ENCODE measurements at places on chromosomes 4 and X. TPM values are rescaled to one million over a fixed set of nuclear protein-coding genes. Genes with fewer than 3 reads are reported as not detected.

GRCh38 chrX:38919202-38919601 lies 117.9 kb downstream of the MID1IP1 start:
- H3K36me3 ChIP-seq: no peaks in the 10 kb centered on the region
- H3K27me3 ChIP-seq: no peaks in the 10 kb centered on the region
- H3K4me3 ChIP-seq: no peak overlapping the region

DNA sequence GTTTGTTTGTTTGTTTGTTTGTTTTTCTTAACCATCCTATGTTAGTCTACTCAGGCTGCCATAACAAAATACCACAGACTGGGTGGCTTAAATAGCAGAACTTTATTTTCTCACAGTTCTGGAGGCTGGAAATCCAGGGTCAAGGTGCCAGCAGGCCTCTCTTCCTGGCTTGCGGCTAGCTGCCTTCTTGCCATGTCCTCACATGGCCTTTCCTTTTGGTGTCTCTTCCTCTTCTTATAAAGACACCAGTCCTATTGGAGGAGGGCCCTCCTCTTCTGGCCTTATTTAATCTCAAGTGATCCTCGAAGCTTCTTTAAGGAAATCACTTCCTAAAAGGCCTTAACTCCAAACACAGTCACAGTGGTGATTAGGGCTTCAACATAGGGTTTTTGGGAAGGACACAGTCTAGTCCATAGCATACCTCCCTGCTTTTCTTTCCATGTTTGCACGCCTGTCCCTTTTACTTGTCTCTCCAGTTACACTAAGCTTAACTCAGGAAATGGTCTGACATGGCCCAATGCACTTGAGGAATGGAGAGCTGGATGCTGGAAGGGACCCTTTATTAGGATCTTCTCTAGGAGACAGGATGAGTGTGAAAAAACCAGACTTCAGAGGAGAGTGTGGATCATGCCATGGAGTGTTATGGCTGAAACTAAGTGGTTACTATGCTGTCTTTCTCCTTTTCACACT lies 36.0 kb upstream of the MGST2 start:
- H3K27ac ChIP-seq: no peak overlapping the region
- H3K27me3 ChIP-seq: peaks cover 11% of the 10 kb centered on the region
- DNase-seq: no peak

- no peaks in the 10 kb centered on the region for H3K36me3 ChIP-seq
- H3K4me3 ChIP-seq: no peak overlapping the region
- no peaks in the 10 kb centered on the region for H3K27me3 ChIP-seq
These were observed 391.0 kb downstream of the SPRY1 start for GRCh38 chr4:123787512-123788080.

DNA sequence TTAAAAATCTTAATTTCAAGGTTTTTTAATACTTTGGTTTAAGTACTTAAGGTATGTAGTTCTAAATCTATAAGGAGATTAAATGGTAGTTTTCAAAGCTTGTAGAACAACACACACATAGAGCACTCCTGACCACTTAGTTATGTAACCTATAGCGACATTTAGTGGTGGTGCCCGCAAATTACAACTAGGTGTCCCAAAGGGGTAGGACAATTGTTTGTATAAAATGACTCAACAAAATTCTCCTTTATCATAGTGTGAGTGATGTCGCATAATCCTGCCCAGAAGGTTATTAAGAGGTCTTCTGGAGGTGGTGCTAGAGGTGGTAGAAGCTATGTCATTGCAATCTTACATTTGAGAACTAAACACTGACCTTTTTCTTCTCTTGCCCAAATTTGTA lies 373.0 kb upstream of the RASGEF1B start:
- H3K27me3 ChIP-seq: no peaks in the 10 kb centered on the region
- peak; percentile 92 for DNase-seq
- no peaks in the 10 kb centered on the region for H3K36me3 ChIP-seq
- H3K4me3 ChIP-seq: peak overlapping the region; percentile 26

- no peak overlapping the region for H3K27ac ChIP-seq
- H3K27me3 ChIP-seq: no peaks in the 10 kb centered on the region
- no peaks in the 10 kb centered on the region for H3K36me3 ChIP-seq
- no peaks in the 10 kb centered on the region for H3K4me1 ChIP-seq
- no peak overlapping the region for H3K4me3 ChIP-seq
These were observed 98.8 kb upstream of the CASK start for GRCh38 chrX:42022158-42022557.

DNA sequence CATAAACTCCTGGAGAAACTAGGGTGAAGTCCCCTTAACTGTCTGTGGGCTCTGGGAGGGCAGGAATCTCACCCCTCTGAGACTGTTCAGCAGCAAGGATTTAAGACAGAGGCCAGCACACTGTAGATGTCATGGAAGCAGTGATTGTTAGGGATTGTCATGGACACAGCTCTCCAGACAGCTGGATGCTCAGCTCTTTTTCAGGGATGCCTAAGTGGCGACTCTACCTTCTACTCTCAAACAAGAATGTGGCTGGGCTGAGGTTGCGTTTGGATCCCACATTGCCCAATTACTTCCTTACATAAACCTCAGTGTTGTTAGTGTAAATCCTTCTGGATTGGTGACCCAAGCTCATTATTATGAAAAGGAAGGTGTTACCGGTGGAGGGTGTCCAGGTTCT lies 291.9 kb upstream of the VCX3A start:
- H3K27ac ChIP-seq: no peak overlapping the region
- peak; percentile 41 for DNase-seq
- H3K4me1 ChIP-seq: no peaks in the 10 kb centered on the region

DNA sequence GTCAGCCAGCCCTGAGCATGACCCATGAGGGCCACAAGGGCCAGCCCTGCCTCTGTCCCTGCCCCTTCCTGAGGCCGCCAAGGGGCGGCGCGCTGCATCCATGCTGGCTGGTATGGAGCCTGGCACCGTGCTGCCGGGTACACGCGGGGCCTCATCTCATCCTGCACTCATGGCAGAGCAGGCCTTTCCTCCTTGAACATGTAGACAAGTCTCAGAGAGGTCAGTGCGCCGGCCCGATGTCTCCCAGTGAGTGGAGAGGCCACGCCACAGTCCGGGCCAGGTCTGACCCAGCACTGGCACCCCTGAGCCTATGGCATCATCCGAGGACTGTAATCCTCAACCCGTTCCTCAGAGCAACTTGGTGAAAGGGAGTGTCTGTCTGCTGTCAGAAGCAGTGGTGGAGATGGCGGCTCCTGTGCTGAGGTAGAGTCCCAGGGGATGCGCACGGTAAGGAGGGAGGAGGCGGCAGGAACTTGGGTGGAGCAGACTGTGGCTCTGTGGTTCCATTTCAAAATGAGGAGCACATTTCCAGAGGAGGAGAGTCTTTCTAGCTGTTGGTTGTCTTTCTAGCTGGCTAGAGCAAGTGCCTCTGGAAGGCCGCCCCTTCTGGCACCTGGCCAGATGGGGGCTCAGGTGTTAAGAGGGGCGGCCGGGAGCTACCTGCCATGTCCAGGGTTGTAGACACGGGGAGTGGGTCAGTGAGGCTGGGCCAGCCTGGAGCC lies 32.8 kb downstream of the TRMT44 start:
- H3K4me1 ChIP-seq: no peaks in the 10 kb centered on the region
- peaks cover 62% of the 10 kb centered on the region for H3K36me3 ChIP-seq
- no peaks in the 10 kb centered on the region for H3K27me3 ChIP-seq
- no peak overlapping the region for H3K4me3 ChIP-seq

The PRR32 gene
- not detected for total RNA-seq

The WNK3 gene
- 67.9 TPM for total RNA-seq

The PAGE2B gene
- total RNA-seq: not detected

The CENPVL2 gene
- 0.55 TPM for total RNA-seq

The SLC6A8 gene
- 122 TPM for total RNA-seq

GRCh38 chrX:44483965-44484606 lies 58.6 kb downstream of the FUNDC1 start:
- H3K4me1 ChIP-seq: no peaks in the 10 kb centered on the region
- no peak for DNase-seq
- no peaks in the 10 kb centered on the region for H3K36me3 ChIP-seq
- no peak overlapping the region for H3K27ac ChIP-seq

- H3K27ac ChIP-seq: no peak overlapping the region
- no peaks in the 10 kb centered on the region for H3K36me3 ChIP-seq
- DNase-seq: no peak
- no peaks in the 10 kb centered on the region for H3K27me3 ChIP-seq
- H3K4me1 ChIP-seq: no peaks in the 10 kb centered on the region
These were observed 740.4 kb downstream of the TRIML1 start for GRCh38 chr4:188879598-188879997.

The UCHL1 gene
- 459 TPM for total RNA-seq

DNA sequence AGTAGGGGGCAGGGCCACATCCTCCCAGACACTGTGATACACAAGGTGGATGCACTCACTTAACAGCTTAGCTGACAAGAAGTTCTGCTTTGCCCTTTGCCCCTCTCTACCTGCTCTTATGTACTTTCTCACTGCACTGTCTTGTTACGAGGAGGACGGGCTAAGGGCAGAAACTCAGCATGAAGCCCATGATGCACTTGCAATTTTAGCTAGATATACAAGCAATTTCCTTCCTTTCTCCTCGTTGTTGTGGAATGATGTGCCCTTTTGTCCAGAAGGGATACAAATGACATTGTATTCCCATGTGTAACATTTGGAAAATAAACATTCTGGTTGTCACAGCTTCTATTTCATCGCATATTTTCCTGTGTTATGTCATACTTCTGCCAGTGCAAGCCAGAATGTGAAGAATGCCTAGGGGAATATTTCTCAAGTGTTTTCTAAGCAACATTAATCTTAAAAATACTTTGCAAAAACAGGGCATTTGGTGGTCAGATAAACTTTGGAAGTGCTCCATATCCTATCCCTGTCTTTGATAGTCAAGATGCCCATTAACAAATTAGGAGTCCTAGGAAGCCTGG lies 47.2 kb downstream of the MAOA start:
- H3K27me3 ChIP-seq: no peaks in the 10 kb centered on the region
- H3K4me3 ChIP-seq: no peak overlapping the region
- H3K4me1 ChIP-seq: no peaks in the 10 kb centered on the region
- H3K27ac ChIP-seq: no peak overlapping the region
- no peak for DNase-seq

DNA sequence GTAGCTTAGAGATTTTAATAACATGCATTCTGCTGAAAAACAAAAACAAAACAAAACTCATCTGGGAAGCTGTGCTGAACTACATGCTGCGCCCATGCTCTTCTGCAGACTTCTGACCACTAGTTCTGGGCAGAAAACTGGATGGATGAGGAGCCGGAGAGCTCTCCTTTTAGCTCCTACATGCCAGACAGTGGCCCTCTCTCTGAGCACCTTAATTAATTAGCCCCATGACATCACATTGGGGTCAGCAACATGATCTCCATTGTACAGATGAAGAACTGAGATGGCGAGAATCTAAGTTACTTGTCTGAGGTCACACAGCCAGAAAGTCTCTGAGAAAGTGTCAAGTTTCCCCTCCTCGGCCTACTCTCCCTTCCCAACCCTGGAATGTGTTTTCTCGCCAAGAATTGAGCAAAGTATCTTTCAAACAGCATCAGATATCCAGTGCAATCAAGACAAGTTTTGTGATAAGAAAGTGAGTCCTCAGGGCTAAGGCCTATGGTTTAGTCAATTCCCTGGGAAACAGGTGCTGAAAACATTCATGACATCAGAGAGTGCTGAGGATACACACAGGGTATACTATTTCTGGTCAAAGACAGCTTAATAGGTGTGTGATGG lies 21.6 kb downstream of the SCD5 start:
- no peak overlapping the region for H3K4me3 ChIP-seq
- H3K27me3 ChIP-seq: no peaks in the 10 kb centered on the region
- peaks cover 3% of the 10 kb centered on the region for H3K36me3 ChIP-seq
- peaks cover 9% of the 10 kb centered on the region for H3K4me1 ChIP-seq
- peak; percentile 24 for DNase-seq
- H3K27ac ChIP-seq: no peak overlapping the region

- no peaks in the 10 kb centered on the region for H3K4me1 ChIP-seq
- no peak for DNase-seq
- H3K36me3 ChIP-seq: peaks cover 51% of the 10 kb centered on the region
- H3K4me3 ChIP-seq: no peak overlapping the region
- no peaks in the 10 kb centered on the region for H3K27me3 ChIP-seq
These were observed 240.1 kb downstream of the FRAS1 start for GRCh38 chr4:78297116-78297800.

- H3K27ac ChIP-seq: no peak overlapping the region
- no peaks in the 10 kb centered on the region for H3K36me3 ChIP-seq
These were observed 127.9 kb upstream of the PPP3CA start for GRCh38 chr4:101475246-101475645.

- no peak overlapping the region for H3K4me3 ChIP-seq
- DNase-seq: peak; percentile 55
- peaks cover 3% of the 10 kb centered on the region for H3K4me1 ChIP-seq
- H3K36me3 ChIP-seq: no peaks in the 10 kb centered on the region
These were observed 60.1 kb upstream of the PLAC1 start for GRCh38 chrX:134718105-134718965.

The PFKFB1 gene
- not detected for total RNA-seq

The FAT1 gene
- total RNA-seq: 77.8 TPM

The CCDC158 gene
- not detected for total RNA-seq

GRCh38 chr4:83019794-83020494 lies 9.3 kb upstream of the LIN54 start:
- no peaks in the 10 kb centered on the region for H3K27me3 ChIP-seq
- no peak for DNase-seq
- no peak overlapping the region for H3K4me3 ChIP-seq
- H3K4me1 ChIP-seq: no peaks in the 10 kb centered on the region
- H3K36me3 ChIP-seq: no peaks in the 10 kb centered on the region
- H3K27ac ChIP-seq: no peak overlapping the region

The CWH43 gene
- not detected for total RNA-seq

- DNase-seq: no peak
- no peaks in the 10 kb centered on the region for H3K36me3 ChIP-seq
- H3K4me3 ChIP-seq: no peak overlapping the region
- peaks cover 4% of the 10 kb centered on the region for H3K4me1 ChIP-seq
- peaks cover 12% of the 10 kb centered on the region for H3K27me3 ChIP-seq
These were observed 230.4 kb upstream of the GATB start for GRCh38 chr4:151991001-151991883.

DNA sequence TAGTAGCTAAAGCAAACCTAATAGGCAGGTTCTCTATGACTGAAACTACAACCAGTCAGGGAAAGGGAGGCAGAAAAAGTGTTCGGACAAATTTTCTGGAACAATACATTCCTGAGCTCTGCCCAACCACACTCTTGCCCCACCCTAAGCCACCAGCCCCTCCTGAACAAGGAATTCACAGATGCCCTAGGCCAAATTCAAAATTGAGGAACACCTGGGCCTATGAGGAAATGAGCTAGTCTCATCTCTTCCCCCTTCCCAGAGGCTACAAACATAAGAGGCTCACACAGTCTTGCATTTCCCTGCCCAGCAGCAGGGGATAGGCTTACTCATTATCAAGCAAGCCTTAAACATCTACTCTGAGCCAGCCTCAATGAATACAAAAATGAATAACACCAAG lies 284.7 kb downstream of the ZNF674 start:
- DNase-seq: no peak
- no peaks in the 10 kb centered on the region for H3K4me1 ChIP-seq
- no peak overlapping the region for H3K4me3 ChIP-seq
- no peak overlapping the region for H3K27ac ChIP-seq
